T-cell (primary cell): ENCODE measurements at places on chromosomes 6 and 20. TPM values are rescaled to one million over a fixed set of nuclear protein-coding genes. Genes with fewer than 3 reads are reported as not detected.

The CCN6 gene
- not detected for total RNA-seq

The FABP7 gene
- not detected for total RNA-seq

The SDCBP2 gene
- total RNA-seq: 1.1 TPM

DNA sequence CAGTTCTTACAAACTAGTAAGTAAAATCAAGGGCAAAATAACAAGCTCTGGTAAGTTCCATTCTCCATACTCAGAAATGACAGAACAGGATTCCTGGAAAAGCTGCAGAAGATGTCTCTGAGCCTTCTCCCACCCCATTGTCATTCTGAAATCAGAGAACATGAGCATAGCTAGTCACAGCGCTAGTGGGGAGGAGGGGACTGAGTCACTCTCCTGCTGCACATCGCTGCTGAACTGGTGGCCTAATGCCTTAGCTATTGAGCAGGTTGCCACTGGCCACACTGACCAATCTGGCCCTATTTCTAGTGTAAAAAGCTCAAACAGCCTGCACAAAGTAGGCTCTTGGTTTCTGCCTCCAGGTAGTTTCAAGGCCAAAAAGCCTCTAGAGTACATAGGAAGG lies 26.1 kb upstream of the RIPPLY2 start:
- no peak for DNase-seq

DNA sequence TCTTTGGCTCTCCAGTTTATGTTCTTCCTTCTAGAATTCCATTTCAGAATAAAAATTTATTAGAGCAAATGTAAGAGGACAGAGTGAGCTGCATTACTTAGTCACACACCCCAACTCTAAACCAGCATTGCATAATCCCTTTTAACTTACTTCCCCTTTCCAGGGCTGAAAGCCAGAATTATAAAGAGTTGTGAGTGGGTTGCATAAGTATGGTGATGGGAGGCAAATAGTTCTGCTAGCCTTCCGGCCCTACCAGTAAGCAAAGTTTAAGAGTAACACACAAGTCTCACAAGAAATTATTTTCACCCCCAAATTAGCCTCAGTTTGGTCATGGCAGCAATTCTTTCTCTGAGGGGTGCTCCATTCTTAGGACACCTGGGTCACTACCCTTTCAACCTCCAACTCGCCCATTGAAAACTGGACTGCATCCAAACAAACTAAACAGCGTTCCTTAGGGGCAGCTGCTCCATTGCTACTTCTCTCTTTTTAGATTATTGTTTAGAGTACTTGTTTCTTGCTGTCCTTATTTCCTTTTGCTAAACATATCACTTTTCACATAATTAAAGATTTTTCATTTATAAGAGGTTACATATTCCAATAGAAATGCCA lies 1.6 kb downstream of the KIAA0408 start:
- no peak for DNase-seq

DNA sequence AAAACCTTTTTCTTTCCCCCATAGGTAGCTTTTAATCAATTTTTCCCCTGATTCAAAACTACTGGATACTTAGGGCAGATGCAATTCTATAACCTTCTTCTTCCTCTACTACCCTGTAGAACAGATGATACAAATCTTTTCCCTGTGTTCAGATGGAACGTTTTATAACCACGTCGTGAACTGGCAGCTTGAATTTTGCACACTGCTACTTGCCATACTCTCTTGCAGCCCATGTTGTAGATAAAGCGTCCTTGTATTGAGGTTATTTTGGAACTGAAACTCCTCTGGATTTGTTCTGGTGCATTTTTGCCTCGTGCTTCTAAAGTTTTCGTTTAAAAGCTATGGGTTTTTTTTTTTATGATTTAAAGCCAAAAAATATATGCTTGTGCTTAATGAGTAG lies 440.2 kb downstream of the RFPL4B start:
- DNase-seq: no peak

DNA sequence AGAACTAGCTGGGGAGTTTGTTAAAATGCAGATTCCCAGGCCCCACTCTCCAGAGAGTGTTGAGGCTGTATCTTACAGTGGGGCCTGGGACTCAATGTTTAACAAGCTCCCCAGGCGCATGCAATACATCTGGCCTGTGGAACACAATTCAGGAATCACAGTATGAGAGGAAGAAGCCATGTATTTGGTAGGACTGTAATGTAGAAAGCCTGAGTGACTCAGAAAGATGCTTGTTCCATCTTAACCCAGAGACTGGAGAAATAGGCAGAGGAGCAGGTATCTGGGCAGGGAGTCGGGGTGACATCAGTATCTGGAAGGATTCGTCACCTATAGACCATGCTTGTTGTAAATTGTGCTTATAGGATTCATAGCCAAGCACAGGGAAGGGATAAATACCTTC lies 90.5 kb downstream of the UNC5CL start:
- DNase-seq: no peak

GRCh38 chr6:117601811-117602150 lies 530 bp downstream of the GOPC start:
- no peak for DNase-seq

GRCh38 chr6:40512340-40512739 lies 74.8 kb downstream of the LRFN2 start:
- no peak for DNase-seq

- no peak for DNase-seq
These were observed 562.5 kb upstream of the MAP3K7 start for GRCh38 chr6:91149246-91149955.
